Gastrocnemius medialis (tissue), 4 donors: ENCODE measurements at places on chromosomes 16 and 17.

DNA sequence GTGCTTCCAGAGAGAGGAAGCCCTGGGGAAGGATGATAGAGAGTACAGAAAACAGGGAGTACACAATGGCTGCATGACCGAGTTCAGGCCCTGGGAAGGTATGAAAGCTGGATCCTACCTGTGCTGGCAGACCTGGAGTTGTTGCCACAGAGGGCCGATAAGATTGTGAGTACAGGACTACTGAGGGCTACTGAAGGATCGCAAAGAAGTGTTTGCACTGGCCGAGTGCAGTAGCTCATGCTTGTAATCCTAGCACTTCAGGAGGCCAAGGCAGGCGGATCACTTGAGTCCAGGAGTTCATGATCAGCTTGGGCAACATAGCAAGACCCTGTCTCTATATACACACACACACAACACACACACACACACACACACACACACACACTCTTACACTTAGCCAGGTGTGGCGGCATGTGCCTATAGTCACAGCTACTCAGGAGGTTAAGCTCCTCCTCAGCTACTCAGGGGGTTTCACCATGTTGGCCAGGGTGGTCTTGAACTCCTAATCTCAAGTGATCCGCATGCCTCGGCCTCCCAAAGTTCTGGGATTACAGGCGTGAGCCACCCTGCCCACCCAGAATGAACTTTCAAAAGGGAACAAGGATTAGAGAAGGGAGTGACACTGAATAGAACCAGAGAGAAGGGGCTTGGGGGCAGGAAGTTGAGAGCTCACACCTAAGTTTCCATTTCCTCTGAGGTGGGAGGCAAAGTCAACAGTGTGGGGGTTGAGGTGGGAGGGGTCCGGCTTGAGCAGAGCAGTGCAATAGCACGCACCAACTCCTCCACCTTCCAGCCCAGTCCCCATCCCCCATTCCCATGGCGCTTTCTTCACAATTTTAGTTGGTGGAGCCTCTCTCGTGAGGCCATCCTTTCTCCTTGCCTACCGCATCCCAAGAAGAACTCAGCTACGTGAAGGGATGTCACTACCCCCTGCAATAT lies 7.5 kb downstream of the SCIMP start:
- no peak for DNase-seq
- H3K4me1 ChIP-seq: no peaks in the 10 kb centered on the region
- H3K27ac ChIP-seq: no peak overlapping the region
- no peak overlapping the region for H3K4me3 ChIP-seq

- H3K27me3 ChIP-seq: no peaks in the 10 kb centered on the region
- H3K36me3 ChIP-seq: no peaks in the 10 kb centered on the region
- no peaks in the 10 kb centered on the region for H3K4me1 ChIP-seq
- DNase-seq: no peak
- H3K4me3 ChIP-seq: no peak overlapping the region
These were observed 25.8 kb upstream of the SRSF1 start for GRCh38 chr17:58032691-58033415.

- no peak overlapping the region for H3K4me3 ChIP-seq
- peak overlapping the region; percentile 63 for H3K27ac ChIP-seq
- H3K27me3 ChIP-seq: no peaks in the 10 kb centered on the region
- DNase-seq: no peak
- H3K36me3 ChIP-seq: no peaks in the 10 kb centered on the region
- peaks cover 20% of the 10 kb centered on the region for H3K4me1 ChIP-seq
These were observed 19.4 kb upstream of the PLLP start for GRCh38 chr16:57303910-57304168.

- no peak within 1 kb of the TSS for H3K27ac ChIP-seq
- H3K4me1 ChIP-seq: no peaks in the 10 kb centered on the region
- peak; percentile 34 for DNase-seq
- H3K4me3 ChIP-seq: peak within 1 kb of the TSS; percentile 42
- H3K27me3 ChIP-seq: peaks cover 5% of the 10 kb centered on the region
- no peaks in the 10 kb centered on the region for H3K36me3 ChIP-seq
These were observed at the start of gene MT1F for GRCh38 chr16:56657555-56658326. TSS of gene MT1F (plus strand) at chr16:56657959. CDS start at chr16:56658059, 100 bp downstream.

DNA sequence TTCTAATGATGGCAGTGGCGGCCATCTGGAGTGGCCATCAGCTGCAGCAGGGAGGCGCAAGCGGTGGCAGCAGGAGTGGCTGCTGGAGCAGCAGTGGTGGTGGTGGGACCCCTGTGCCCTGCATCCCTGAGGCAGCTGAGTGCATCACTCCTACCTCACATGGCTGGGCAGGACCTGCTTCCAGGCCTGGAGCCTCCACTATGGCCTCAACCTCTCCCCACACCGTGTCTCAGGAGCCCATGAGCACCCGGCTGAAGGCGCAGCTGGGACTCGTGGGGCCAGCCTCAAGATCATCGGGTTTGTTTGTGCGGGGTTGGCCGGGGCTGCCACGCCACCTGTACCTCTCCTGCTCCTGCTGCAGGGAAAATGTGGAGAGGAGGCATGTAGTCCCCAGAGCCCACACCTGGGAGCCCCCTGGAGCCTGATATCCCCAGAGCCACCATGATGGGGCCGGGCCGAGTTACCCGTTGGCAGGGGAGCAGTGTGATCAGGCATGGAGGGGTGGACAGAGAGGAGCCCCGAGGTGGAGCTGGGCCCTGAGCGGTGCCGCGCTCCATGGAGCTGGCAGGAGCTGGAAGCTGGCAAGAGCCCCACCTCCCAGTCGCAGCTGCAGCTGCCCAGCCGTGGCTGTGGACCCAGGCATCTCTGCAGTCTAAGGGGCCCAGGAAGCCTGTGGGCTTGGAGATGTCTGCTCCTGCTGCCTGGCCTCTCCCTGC lies 16.7 kb downstream of the RHOT1 start:
- no peaks in the 10 kb centered on the region for H3K27me3 ChIP-seq
- peak overlapping the region; percentile 23 for H3K27ac ChIP-seq
- H3K4me3 ChIP-seq: no peak overlapping the region
- DNase-seq: no peak
- H3K4me1 ChIP-seq: peaks cover 31% of the 10 kb centered on the region
- H3K36me3 ChIP-seq: peaks cover 13% of the 10 kb centered on the region

- no peak for DNase-seq
- no peak overlapping the region for H3K27ac ChIP-seq
- H3K4me1 ChIP-seq: peaks cover 8% of the 10 kb centered on the region
- H3K27me3 ChIP-seq: no peaks in the 10 kb centered on the region
These were observed 20.7 kb upstream of the MRTFB start for GRCh38 chr16:14050291-14051027.

DNA sequence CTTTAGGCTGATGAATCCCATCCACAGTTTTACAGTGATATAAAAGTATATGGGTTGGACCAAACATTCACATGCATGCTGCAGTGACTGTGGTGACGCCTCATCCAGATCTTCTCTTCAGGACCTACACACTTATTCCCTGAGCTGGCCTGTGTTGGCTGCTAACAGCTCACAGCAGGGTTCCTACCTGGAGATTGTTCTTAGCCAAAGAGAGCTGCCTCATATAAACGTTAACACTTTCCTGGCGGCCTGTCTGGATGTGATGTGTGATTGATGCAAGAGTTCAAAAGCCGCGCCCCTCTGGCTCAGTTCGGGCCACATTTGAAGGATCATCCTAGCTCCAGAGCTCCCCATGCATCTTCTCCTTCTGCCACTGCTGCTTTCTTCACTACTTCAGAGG lies 93.0 kb upstream of the NETO2 start:
- H3K27ac ChIP-seq: no peak overlapping the region
- no peak overlapping the region for H3K4me3 ChIP-seq
- DNase-seq: no peak
- no peaks in the 10 kb centered on the region for H3K36me3 ChIP-seq

DNA sequence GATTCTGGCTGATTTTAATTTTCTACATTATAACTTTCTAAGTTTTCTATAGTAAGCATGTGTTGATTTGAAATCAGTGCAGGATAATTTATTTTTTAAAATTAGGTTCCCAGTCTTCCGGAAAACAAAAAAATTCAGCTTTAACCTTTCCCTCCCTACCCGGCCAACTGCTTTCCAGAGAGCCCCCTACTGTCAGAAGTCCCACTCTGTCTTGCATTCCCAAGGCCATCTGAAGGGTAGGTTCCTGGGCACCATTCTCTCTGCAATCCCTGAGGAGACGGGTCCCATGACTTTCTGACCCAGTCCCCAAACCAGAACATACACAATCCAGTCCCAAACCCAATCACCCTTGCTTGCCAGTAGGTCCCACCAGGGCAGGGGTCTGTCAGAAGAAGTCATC lies 200.3 kb downstream of the CYLD start:
- DNase-seq: no peak
- no peak overlapping the region for H3K4me3 ChIP-seq
- no peak overlapping the region for H3K27ac ChIP-seq
- H3K27me3 ChIP-seq: no peaks in the 10 kb centered on the region
- H3K36me3 ChIP-seq: no peaks in the 10 kb centered on the region

DNA sequence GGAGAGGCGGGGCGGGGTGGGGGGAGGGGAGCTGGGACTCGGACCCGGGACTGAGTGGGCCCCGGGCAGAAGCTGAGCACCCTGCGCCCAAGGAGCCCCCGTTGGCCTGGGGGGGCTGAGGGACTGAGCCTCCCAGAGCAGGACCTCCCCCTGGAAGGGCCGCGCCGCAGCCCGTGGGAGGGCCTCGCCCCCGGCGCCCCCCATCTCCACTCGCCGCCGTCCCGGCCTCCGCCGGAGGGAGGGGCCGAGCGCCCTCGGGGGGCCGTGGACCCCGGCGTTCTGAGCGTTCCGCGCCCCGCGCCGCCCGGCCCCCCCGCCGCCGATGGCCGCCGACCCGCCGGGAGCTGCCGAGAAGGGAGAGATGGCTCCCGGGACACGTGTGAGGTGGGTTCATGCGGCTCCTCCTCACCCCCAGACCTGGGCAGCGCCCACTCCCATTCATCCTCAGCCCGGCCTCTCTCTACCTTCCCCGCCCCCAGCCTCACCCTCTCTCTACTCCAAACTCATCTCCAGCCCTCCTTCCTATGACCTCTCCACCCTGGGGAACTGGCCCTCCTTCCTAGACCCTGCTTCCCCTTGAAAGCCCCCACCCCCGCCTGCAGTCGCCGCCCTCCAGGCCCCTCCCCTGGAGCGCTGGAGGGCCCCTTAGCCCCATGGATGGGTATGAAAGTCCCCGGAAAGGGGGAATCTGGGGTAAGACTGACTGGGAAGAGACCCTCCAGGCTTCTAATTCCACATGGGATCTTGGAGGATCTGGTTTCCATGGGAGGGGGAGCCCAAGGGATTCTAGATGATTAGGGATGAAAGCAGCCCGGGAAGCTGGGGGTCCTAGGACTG lies 922 bp downstream of the FBXL19 start:
- H3K27ac ChIP-seq: peak overlapping the region; percentile 92
- no peaks in the 10 kb centered on the region for H3K27me3 ChIP-seq
- peak overlapping the region; percentile 93 for H3K4me3 ChIP-seq

DNA sequence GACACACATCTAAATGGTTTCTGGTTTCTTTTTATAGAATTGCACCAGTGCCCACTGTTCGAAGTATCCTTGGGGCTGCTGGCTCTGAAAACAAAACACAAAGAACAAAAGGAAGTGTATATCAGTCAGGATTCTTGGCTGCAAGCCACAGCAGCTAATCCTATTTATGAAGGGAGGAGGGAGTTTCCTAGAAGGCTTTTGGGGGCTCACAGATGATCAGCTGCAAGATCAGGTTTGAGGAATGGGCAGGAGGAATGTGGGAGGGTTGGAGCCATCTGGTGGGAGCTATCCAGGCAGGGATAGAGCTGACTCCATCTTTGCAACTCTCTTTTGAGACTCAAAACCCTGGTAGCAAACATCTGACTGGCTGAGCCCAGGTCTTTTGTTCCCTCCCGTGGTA lies 118.3 kb upstream of the EEF2KMT start:
- H3K27me3 ChIP-seq: no peaks in the 10 kb centered on the region
- H3K27ac ChIP-seq: no peak overlapping the region
- H3K4me1 ChIP-seq: no peaks in the 10 kb centered on the region
- H3K4me3 ChIP-seq: no peak overlapping the region

DNA sequence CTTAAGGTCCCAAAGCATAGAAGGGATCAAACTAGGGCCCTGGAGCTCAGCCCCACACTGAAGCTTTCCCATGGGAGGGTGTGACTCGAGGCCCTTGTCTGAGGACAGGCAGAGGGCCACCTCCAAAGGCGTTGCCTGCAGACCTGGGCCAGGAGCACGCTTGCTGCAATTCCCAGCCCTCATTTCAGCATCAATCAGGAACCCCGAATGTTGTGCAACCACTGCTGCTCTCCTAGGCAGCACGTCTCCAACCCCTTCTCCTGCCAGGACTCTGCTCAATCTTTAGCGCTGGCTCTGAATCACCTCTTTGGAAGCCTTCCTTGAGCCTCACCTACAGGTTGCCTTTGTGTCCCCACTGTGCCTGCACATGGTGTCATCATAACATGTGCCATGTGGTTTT lies 14.0 kb upstream of the ATP2C2 start:
- H3K4me3 ChIP-seq: no peak overlapping the region
- no peak overlapping the region for H3K27ac ChIP-seq
- DNase-seq: no peak
- H3K36me3 ChIP-seq: no peaks in the 10 kb centered on the region
- no peaks in the 10 kb centered on the region for H3K27me3 ChIP-seq

GRCh38 chr17:66369830-66370229 lies 67.4 kb downstream of the PRKCA start:
- H3K4me3 ChIP-seq: no peak overlapping the region
- DNase-seq: no peak
- no peaks in the 10 kb centered on the region for H3K36me3 ChIP-seq

- H3K4me1 ChIP-seq: no peaks in the 10 kb centered on the region
- no peak overlapping the region for H3K4me3 ChIP-seq
- no peaks in the 10 kb centered on the region for H3K36me3 ChIP-seq
- no peak for DNase-seq
- no peak overlapping the region for H3K27ac ChIP-seq
- H3K27me3 ChIP-seq: no peaks in the 10 kb centered on the region
These were observed 18.9 kb downstream of the TMC5 start for GRCh38 chr16:19436540-19436939.

GRCh38 chr17:28968231-28968913 lies 17.1 kb upstream of the PHF12 start:
- H3K27me3 ChIP-seq: peaks cover 9% of the 10 kb centered on the region
- H3K36me3 ChIP-seq: no peaks in the 10 kb centered on the region
- no peak overlapping the region for H3K27ac ChIP-seq
- DNase-seq: no peak
- no peak overlapping the region for H3K4me3 ChIP-seq
- H3K4me1 ChIP-seq: no peaks in the 10 kb centered on the region

DNA sequence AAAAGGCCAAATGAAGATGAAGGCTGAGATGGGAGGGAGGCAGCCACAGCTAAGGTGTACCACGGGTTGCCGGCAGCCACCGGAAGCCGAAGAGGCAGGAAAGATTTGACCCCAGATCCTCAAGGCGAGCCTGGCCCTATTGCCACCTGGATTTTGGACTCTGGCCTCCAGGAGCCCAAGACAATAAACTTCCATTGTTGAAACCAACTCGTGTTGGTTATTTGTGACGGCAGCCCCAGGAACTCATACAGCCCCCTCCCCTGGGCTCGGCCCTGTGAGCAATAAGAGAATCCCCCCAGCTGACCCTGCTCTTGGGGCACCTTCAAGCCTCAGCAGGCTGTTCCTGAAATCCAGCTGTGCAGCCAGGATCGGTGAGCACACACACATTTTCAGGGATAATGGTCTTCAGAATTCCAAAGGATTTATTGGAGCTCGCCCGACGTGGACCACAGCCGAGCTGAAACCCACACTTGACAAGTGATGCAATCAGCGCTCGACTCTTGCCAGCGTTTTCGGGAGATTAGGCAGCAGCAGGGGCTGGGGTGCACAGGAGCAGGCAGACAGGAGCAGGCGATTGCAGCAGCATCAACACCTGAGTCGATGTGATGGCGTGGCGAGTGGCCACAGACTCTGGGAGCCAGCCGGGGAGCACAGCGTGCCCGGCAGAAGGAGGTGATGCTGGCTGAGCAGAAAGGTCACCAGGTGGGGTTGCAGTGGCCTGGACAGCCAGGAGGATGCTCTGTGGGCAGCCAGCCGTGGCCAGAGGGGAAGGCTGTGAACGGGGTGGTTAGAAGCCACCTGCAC lies 22.4 kb upstream of the CBX4 start:
- H3K27me3 ChIP-seq: peaks cover 47% of the 10 kb centered on the region
- H3K4me3 ChIP-seq: no peak overlapping the region
- H3K36me3 ChIP-seq: no peaks in the 10 kb centered on the region
